Activated T-helper 1 cell treated with anti-CD3 and anti-CD28 coated beads, Interleukin-2, amount 50 U/mL, for 16 hours (primary cell): ENCODE measurements at places on chromosomes 16 and 17.

GRCh38 chr16:12011565-12011964 is 35.0 kb downstream of the SNX29 start:
- DNase-seq: no peak

GRCh38 chr17:75525806-75526554 is 483 bp downstream of the LLGL2 start:
- DNase-seq: no peak

GRCh38 chr17:57283203-57283971 is 27.1 kb downstream of the MSI2 start:
- no peak for DNase-seq

DNA sequence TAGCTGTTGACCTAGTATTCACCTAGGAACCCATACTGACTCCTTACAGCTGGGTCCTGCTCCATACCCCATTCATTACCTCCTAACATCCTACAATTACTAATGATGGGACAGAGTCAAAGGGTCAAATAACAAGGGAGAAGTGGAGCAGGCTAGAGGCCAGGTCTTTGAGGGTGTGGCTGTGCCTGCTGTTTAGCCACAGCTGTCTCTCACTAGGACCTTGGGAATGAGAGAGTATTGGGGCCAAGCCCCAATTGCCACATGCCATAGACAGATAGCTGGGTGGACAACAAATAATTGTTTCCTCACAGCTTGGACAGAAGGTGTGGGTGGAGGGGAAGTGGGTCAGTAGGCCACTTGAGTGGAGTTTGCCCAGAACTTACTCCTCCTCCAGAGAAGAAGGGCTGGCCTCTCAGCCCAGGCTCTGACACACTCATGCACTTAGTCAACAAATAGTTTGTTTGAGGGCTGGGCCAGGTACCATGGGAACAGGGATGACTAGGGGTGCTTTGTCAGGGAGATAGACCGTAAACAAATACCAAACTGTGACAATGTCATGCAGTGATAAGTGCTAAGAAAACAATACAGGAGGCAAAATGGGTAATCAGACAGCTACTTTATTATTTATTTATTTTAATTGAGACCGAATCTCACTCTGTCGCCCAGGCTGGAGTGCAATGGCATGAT is 10.2 kb upstream of the CENPT start:
- no peak for DNase-seq

GRCh38 chr17:10836145-10836544 is 1.7 kb downstream of the PIRT start:
- DNase-seq: no peak

DNA sequence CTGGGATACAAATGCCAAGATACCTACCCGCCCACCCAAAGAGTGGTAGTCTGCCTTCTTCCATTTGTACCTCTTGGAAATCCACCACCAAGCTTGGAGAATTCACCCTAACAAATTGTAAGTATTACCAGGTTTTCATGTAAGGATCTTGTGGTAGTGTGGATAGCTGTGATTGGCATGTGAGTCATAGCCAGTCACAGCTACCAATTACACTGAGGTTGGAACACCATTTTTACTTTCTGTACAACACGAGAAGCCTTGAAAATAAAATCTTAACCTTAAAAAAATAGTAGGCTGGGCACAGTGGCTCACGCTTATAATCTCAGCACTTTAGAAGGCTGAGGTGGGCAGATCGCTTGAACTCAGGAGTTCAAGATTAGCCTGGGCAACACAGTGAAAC is 18.5 kb upstream of the SLC35G3 start:
- DNase-seq: no peak

DNA sequence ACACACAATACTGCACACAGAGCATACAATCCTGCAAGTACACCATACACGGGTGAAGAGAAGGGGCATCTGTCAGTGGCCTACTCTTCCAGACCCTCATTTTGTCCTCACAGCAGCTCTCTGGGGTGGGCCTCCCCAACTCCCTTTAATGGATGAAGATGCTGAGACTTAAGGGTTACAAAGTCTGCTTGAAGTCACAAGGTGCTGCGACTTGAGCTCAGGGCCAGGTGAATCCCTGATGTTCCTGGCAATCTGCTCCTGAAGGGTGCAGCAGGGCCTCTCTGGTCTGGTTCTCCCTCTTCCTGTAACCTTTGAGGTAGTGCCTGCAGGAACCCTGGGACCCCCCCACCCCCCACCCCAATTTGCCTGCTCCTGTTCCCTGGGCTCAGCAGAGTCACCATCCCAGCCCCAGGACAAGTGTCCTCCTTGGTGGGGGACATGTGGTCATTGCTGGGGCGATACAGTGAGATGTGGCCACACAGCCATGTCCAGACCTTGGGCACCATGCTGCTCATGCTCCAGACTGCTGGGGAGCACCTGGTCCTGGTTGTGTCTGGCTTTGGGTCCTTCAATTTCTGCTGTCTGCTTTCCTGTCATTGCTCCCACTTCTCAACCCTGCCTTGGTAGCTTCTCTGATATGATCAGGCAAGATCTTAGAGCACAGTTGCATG is 107.5 kb downstream of the METRNL start:
- DNase-seq: no peak

DNA sequence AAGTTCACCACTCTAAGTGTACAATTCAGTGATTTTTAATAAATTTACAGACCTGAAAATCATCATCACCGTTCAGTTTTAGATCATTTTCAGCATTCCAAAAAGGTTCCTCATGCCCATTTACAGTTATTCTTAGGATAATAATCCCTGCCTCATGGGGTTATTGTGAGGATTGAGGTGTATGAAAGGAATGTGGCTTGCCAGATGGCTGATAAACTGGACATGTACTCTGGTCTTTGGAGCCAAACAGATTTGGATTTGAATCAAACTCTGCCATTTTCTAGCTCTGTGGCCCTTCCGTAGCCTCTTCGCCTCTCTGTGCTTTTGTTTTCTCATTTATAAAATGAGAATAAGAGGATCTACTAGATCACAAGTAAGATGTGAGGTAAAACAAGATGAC is 53.9 kb upstream of the GPRC5B start:
- DNase-seq: no peak

DNA sequence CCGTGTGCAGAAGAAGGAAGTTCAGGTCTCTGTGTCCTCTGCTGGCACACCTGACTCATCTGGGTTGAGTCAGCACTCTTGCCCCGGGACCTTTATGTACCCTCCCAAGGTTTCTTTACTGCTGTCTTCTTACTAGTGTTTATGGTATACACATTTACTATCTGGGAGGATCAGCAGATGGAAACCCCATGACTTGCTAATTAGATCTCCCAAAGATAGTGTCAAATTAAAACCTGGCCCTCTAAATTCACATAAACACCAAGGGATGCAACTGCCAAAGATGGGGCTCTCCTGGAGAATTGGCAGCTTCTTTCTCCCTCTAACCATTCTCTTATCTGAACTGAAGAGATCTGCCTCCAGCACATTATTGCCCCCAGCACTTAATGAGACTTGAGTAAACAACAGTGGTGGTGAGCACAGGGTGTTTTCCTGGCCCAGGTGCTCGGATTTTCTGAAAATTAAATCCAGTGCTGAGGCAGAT is 718.1 kb upstream of the SOX9 start:
- DNase-seq: no peak

DNA sequence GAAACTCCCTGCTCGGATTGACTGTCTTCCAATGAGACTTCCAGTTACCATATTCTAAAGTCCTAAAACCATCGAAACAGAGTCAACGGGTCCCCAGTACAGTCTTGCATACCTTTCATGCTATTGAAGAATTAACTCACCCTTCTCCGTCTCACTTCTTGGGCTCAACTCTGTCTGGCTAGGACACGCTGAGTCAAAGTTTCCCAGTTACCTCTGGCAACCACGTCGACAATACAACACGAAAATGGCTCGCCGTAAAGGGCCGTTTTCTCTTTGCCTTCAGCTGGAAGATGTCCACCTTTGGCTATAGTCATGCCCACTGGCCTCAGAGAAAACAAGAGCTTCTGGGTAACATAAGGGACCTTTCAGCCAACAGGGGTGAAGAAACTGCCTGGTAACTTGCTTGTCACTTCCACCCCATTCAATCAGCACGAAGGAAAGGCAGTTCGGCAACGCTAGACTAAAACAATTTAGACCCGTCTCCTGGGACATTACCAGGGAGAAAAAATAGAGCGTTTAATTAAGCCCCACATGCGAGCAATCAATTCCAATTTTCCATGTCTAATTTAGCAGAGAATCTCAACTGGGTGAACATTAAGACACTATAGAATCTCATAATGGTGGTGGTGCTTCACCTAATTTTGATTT is 21.5 kb downstream of the KCNG4 start:
- no peak for DNase-seq

DNA sequence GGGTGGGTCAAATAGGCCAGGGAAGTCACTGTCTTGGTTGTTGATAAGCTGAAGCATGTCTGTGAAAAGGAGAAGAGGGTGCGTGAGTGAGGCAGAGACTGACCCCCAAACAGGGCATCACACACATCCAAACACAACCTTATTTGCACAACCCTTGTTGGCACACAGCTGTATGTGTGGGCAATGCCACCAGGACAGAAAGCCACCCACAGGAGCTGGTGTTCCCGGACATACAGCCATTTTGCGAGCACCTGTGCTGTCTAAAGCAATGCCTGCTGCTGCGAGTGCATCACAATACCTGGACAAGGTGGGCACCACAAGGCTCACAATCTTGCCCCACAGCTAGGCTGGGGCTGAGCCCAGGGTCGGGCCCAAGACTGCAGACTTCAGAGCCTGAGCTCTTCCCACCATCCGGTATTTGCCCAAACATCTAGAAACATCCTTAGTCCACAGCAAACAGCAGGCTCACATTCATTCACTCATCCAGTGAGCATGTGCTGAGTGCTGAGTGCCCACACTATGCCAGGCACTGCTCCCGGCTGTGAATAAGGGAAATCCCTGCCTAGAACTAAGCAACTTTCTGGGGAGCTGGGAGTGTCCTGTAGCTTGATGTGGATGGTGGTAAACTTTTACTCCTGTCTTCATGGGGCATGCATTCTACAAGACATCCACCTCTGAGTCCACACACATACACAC is 16.2 kb downstream of the SREBF1 start:
- DNase-seq: no peak

DNA sequence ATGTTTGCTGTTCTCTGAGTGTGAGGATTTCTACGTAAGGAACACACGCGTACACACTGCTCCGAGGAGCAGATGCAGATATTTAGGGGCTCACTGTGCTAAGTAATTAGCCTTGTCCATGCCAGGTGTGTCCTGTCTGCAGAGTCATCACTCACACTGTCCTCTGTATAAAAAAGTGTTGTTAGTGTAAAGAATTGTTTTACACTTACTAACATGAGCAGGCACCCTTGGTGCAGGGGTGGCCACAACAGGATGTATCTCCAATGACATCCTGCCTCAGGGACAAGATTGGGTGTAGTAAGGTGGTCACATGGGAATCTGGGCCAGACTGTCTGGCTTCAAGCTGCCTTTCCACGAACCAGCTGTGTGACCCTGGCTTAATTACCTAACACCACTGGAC is 63.9 kb downstream of the NDEL1 start:
- no peak for DNase-seq

DNA sequence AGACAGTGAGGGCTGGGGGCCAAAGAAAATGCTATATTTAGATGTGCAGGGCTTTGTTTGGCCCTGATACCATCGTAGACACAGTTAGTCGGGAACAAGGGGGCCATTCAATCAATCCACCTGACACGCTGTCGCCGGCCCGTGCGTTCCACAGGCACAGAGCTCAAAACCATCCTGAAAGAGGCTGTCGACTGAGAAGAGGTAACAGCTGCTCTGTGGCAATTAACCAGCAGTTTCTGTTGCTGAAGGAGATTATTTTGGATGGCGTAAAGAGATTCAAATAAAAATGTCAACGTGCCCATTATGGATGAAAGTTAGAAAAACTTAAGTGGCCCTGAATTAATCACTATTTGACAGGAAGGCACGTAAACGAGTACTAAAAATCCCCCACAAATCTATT is 276.2 kb upstream of the IRX5 start:
- no peak for DNase-seq

DNA sequence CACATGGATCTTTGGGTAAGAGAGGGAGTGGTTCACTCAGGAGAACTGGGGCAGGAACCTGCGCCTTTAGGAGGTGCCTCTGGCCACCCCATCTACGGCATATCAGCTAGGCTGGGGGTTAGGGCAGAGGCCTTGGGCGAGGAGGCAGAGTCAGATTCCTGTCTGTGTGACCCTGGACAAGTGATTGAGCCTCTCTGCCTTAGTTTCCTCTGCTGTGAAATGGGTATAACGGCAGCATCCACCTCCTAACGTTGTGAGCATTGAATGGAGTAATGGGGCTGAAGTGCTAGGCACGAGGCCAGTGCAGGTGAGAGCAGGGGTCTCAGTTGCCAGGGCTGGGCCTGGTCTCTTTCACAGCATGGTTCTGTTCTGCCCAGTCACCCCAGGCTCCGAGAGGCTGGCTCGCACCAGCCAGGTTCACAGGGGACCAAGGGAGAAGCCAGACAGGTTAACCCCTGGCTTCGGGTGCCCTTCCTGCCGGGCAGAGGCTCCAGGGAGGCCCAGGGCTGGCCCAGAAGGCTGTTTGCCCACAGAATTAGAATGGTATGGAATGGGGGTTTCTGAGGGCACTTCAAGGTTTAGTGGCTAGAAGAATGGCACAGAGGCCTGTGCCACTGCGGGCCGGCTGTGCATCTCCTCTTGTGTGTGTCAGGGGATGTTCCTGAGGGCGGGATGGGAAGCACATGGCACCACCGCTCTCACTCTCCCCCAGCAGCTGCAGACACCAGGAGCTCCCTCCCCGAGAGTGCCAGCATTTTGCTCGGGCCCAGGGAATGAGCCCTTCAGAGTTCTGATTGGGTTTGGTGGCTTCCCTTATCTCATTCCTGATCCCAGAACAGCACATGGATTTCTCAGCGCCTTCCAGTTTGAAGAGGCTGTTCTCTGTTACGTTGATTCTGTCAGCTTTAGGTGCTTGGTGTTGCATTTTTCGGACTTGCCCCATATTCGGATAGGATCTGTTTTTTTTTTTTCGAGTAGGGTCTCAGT is 23.8 kb downstream of the UNC13D start:
- no peak for DNase-seq

- DNase-seq: no peak
Observed at GRCh38 chr17:61009663-61010062, 332.0 kb downstream of the BCAS3 start.

DNA sequence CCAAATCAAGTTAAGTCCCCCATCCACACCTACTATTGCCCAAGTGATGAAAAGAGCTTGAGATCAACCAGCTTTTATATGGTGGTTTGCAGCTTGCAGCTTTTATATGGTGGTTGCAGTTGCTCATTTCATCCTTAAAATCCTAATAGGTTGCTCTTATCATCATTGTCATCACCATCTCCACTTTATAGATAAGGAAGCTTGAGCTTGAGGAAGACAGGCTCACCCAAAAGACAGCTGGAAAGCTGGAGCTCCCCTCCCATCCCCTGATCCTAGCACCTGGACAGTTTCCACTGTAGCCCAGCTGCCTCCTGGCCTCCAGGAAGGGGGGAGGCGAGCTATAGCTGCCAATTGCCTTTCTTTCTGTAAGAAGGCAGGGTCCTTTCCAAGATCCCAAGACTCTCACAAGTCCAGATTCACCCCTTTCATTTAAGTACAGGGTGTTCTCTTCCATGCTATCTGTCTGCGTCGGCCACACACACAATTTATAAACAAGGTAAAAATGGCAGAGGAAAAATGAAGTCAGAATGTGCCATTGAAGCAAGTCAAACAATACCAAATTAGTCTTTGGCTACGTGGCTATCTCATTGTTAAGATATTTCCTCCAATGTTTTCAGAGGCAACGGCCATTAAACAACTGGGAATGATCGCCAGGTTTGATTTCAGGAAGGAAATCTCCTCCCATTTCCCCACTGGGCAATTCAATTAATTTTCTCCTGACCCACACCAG is 63.3 kb downstream of the PECAM1 start:
- no peak for DNase-seq
